Stomach (tissue), 19 donors: ENCODE measurements at places on chromosomes 2 and 18. TPM values are rescaled to one million over a fixed set of nuclear protein-coding genes. Genes with fewer than 3 reads are reported as not detected.
A peak's percentile ranks its signal among the peaks of the same experiment; 100 is the strongest.

DNA sequence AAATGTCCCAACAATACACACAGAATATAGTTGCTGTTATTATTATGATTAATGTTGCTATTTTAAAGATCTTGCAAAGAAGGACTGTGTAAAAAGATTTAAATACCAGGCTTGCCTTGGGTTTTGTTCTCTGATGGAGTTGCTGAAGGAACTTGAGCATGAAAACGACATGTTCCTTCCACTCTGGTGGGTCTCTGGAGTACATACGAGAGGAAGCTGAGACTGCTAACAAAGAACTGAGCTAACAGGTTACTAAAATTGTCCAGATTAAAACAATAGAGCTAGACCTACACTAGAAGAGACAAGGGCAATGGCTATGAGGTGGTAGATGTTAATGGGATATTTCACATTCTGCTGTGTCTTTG, 612.2 kb downstream of the TSN start:
- DNase-seq = no peak
- H3K4me3 ChIP-seq = no peak overlapping the region
- no peaks in the 10 kb centered on the region for H3K36me3 ChIP-seq
- no peaks in the 10 kb centered on the region for H3K4me1 ChIP-seq
- H3K27me3 ChIP-seq = no peaks in the 10 kb centered on the region

GRCh38 chr2:204611017-204611631, 65.8 kb downstream of the PARD3B start:
- peak; percentile 39 for DNase-seq
- no peak overlapping the region for H3K27ac ChIP-seq
- H3K4me3 ChIP-seq = no peak overlapping the region
- H3K36me3 ChIP-seq = no peaks in the 10 kb centered on the region
- no peaks in the 10 kb centered on the region for H3K27me3 ChIP-seq

NEU2 gene
- total RNA-seq = not detected

DNA sequence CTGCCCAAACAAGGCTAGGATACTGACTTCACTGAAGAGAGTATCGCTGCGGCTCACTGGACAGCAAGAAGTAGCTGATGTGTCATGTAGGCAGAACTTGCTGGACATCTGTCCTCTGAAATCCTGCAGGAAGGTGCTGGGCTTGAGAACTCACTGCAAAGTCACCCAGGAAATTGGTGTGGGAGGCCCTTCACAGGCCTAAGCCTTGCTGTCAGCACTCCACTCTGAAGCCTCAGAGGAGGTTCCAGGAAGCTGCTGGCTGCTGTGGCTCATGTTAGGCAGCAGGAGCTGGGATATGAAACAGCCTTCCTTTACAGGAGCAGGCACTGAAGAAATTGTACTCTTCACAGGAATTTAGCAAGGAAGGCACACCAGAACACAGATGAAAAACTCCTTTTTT, 88.3 kb upstream of the CCDC68 start:
- no peak for DNase-seq
- no peaks in the 10 kb centered on the region for H3K4me1 ChIP-seq
- no peaks in the 10 kb centered on the region for H3K36me3 ChIP-seq
- no peaks in the 10 kb centered on the region for H3K27me3 ChIP-seq
- no peak overlapping the region for H3K4me3 ChIP-seq

DNA sequence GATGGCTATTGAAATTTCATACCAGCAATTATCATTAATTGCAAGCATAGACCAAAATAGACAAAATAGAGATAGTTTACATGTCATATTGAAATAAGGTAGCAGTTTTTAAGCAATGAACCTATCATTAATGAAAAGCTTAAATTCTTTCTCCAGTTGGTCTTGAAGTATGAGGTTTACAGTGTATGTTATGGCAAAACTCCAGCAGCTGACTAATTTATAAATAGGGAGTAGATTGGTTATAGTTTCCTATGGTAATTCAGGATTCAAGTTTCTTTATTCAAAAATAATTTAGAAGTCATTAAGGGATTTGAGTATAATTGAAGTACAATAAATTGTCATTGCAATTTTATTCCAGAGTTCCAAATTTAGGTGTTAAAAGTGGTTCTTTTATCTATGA, 69.6 kb upstream of the COL5A2 start:
- no peak for DNase-seq
- no peaks in the 10 kb centered on the region for H3K36me3 ChIP-seq
- H3K4me3 ChIP-seq = no peak overlapping the region

DNA sequence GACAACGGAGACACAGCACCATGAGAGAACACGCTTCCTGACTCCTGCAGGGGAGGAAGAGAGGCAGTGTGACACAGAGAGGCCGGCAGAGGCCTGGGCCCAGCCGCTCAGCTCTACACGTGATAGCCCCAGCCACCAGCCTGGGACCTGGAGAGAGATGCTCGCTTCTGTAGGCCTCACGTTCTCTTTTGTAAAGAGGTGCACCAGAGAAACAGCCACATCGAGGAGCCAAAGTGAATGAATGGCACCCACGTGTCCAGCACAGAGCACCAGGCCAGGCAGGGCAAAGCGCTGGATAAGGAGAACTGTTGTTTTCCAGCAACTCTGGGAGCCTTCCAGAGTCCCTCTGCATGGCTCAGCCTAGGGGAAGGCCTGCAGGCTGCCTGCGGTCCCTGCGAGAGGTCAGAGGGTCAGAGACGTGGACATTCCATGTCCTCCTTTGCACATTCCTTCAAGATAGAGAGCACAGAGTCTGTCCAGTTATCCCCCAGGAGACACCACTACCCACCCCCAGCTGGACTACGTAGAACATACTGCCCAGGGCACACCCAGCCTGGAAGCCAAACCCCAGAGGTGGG, 14.2 kb downstream of the LIMS2 start:
- H3K4me3 ChIP-seq = no peak overlapping the region
- peak overlapping the region; percentile 68 for H3K27ac ChIP-seq
- no peaks in the 10 kb centered on the region for H3K36me3 ChIP-seq
- DNase-seq = no peak

TMEM169 gene
- total RNA-seq = not detected

DNA sequence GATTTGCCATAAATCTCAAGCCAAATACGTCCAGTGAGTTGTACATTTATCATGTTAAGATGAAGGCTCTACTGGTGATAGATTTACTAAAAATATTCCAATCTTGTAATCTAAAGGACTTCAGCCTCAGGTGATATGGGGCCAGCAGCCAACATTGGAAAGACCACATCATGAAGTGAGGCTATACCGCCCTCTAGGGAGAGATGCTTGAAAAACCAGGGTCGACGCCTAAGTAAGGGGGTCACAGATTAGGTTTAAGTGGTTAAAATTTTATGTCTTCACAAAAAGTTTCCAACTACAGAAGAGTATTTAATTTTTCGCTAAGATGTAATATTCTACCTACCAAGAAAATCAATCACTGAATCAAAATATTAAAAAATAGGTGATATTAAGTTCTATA, 33.3 kb downstream of the DOCK10 start:
- H3K27me3 ChIP-seq = no peaks in the 10 kb centered on the region
- H3K36me3 ChIP-seq = no peaks in the 10 kb centered on the region
- DNase-seq = no peak
- no peak overlapping the region for H3K27ac ChIP-seq
- H3K4me1 ChIP-seq = no peaks in the 10 kb centered on the region

- no peak overlapping the region for H3K4me3 ChIP-seq
- H3K27me3 ChIP-seq = no peaks in the 10 kb centered on the region
- no peak for DNase-seq
- H3K4me1 ChIP-seq = no peaks in the 10 kb centered on the region
Observed at GRCh38 chr2:224360801-224361251, 41.1 kb downstream of the FAM124B start.

GPR155 gene
- 0.87 TPM for total RNA-seq

TMEM37 gene
- total RNA-seq = not detected

DNA sequence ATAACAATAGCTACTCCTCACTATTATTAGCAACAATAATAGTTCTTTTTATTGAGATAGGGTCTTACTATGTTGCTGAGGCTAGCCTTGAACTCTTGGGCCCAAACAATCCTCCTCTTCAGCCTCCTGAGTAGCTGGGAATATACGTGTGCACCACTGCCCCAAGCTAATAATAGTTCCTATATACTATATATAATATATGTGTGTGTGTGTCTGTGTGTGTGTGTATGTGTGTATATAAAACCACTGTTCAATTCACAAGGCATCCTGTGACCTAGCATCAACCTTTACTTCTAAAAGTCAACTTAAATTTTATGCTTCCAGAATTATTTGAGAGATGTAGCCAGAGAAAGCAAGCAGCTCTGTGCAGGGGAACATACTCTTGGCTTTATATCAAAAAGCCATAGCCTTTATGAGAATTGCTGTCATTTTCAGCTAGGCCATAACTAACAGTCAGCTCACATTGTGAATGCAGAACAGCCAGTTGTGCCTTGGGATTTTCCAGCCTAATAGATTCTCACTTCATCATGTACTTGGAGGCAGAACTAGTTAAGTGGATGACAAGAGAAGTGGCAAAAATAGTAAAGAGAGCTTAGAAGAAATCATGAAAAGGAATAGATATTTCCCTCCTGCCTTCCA, 665.5 kb downstream of the NYAP2 start:
- no peak overlapping the region for H3K27ac ChIP-seq
- no peaks in the 10 kb centered on the region for H3K36me3 ChIP-seq
- no peaks in the 10 kb centered on the region for H3K27me3 ChIP-seq
- DNase-seq = peak; percentile 36
- H3K4me1 ChIP-seq = no peaks in the 10 kb centered on the region

DNA sequence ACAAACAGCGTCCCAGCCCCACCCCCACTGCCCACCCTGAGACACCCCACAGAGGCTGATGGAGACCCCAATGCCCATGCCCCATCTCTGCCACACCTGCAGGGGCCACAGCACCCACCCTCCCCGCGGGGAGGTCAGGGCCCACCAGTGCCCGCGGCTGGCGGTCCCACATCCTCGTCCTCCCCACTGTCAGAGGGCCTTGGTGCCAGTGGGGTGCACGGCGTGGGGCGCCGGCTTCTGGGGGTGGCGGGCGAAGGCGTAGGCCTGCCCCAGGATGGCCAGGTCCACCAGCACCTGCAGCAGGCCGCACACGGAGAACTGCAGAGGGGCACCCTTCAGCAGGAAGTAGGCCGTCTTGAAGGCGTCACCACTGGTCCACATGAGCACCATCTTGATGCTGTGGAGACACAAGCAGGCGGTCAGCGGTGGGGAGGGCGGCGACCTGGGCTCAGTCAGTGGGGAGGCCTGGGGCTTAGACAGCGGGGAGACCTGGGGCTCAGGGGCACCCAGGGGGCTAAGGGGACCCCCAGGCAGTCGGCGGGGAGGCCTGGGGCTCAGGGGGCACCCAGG, 47.6 kb downstream of the SLC66A2 start:
- peaks cover 34% of the 10 kb centered on the region for H3K36me3 ChIP-seq
- DNase-seq = peak; percentile 3
- H3K27me3 ChIP-seq = no peaks in the 10 kb centered on the region
- no peak overlapping the region for H3K4me3 ChIP-seq
